ENCODE measurements at places on chromosomes 7 and 10. TPM values are rescaled to one million over a fixed set of nuclear protein-coding genes. Genes with fewer than 3 reads are reported as not detected.

UTF1 gene
- polyA plus RNA-seq = not detected

DNA sequence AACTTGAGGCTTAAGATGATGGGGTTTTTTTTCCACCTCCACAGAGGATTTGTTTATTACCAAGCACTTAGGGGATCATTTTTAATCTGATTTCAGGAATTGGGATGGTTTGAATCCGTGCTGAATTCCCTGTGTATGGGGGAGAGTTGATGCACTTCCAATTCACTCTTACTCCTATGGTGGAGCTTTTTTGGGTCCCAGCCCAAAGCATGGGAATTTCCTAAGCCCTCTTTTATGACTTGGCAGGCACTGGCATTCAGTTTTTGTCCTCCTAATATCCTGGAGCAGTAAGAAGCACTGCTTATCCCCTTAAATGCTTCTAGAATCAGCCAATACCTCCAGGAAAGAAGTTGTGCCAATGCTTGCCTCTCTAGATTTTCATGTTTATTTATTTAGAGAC is 78.7 kb downstream of the HYCC1 start:
- DNase-seq = no peak

- no peak for DNase-seq
Observed at GRCh38 chr10:124180044-124180745, 86.8 kb upstream of the CHST15 start.

BLNK gene
- polyA plus RNA-seq = not detected

SPDYE2B gene
- polyA plus RNA-seq = not detected

DNA sequence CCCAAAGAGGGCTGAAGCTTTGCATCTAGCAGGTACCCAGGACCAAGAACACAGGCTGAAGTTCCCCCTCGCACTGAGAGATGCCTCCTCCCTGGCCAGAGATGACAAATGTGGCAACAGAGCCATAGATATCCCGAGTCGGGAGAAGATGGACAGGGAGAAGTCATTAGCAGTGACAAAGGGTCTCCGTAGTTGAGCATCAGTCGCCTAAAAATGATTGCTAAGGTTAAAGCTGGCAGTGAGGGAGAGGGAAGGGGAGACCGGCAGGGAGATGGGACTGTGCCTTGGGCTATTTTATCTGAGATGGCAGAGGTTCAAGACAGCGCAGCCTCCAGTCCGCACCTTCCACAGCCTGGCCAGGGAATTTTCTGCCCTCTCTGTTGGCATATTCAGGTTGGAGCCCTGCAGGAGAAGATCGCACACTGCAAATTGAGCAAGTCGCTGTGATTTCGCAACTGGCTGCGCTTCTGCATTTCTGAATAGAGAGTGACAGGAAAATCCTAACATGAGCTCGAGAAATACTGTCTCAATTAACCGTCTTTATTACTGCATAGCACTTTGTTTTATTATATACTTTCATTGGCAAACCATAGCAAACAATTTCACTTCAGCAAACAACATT is 238.9 kb upstream of the GPR26 start:
- no peak for DNase-seq

DNA sequence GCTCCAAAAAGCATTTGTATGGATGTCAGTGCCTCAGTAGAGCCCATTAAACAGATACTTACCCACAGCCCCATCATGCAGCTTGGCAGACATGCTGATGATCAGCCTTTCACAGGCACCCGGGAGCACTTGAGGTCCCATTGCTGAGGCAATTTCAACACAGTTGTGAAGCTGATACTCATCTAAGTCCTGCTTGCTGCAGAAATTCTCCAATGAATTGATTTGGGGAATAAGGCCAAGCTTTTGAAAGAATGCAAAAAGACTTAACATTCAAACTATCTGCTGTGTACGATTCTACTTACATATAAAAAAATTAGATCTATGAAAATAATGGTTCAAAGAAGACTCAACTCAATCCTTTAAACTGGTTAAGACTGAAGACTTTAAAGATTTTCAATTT is 60.5 kb downstream of the LAMB4 start:
- DNase-seq = no peak

- no peak for DNase-seq
Observed at GRCh38 chr10:130729876-130730275, 581.6 kb downstream of the TCERG1L start.

DNA sequence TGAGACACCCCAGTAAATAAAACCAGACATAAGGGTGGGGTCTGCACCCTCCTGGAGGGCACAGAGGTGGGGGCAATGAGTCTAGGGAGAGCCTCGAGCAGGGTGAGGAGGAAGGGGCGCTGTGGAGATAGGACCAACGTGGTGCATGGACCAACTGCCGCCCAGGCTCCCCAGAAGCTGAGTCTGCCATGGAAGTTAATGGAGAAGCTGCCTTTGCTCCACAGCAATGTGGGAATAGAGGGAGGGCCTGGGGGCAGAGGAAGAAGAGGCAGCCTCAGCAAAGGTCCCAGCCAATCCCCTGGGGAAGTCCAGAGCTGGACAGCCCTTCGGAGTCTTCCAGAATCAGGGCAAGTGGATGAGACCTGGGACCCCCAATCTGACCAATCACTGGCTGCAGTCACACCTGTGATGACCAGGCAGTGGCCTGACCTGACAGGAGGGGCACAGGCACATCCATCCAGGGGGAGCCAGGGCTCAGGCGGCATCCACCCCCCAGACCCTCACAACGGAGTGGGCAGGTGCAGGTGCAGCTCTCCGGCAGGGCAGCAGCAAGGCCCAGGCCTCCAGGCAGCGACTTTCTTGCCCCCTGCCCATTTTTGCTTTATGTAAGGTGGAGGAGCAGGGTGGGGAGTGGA is 242.2 kb upstream of the PPP2R2D start:
- no peak for DNase-seq

All from AG04450 (cell line).